AG10803 (cell line): ENCODE measurements at places on chromosomes 4 and X.

- DNase-seq: peak; percentile 98
Observed at GRCh38 chrX:134718105-134718965, 60.1 kb upstream of the PLAC1 start.

DNA sequence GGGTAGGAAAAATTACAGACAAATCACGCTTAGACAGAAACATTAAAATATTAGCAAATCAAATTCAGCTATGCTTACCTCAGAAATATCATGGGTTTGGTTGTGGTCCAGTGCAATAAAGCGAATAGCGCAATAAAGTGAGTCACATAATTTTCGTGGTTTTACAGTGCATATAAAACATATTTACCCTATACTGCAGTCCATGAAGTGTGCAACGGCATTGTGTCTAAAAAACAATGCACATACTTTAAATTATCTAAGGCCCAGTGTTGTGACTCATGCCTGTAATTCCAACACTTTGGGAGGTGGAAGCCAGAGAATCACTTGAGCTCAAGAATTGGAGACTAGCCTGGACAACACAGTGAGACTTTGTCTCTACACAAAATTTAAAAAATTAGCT lies 195.7 kb upstream of the IL1RAPL1 start:
- DNase-seq: no peak

- peak; percentile 98 for DNase-seq
Observed at GRCh38 chr4:23022032-23022431, 329.3 kb downstream of the GBA3 start.

DNA sequence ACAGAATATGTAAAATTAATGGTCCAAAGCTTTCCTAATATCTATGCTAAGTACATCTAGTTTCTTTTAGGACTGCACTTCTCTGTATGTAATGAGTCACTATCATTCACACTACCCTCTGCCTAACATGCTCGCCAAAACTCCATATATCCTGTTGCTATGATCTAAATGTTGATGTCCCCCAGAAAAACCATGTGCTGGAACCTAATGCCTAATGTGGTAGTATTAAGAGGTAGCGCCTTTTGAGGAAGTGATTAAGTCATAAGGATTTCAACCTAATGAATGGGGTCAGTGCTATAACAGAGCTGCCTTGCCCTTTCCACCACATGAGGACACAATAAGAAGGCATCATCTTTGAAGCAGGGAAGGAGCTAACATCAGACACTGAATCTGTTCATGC lies 34.9 kb upstream of the NFKB1 start:
- DNase-seq: no peak

DNA sequence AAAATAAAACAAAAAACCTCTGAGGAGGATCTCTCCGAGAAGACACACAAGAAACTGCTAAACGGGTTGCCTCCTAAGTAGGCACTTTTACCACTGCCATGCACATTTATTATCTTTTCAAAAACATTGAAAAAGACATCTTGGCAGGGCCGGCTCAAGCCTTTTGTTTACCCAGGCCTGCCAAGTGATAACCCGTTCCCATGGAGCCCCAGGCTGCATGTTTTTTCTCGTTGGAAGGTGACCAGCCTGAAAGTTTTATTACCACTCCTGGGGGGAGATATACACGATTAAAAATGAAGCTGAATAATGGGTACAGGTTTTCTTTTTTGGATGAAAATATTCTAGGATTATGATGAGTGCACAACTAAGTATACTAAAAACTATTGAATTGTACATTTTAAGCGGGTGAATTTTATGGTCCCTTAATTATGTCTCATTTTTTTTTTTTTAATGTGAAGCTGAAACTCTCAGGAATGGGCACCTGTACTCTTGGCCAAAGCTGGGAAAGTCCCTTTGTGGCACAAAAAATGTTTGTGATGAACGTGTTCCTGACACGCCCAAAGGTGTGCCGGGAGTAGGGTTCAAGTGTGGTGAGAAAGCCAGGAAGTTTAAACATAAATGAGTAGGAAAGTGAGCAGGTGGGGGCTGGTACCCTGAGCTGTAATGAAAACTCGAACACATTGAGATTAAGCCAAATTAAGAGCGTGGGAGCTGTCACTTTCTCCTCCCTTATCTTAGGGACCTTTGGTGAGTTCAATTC lies 1.5 kb upstream of the MAP7D2 start:
- DNase-seq: no peak

DNA sequence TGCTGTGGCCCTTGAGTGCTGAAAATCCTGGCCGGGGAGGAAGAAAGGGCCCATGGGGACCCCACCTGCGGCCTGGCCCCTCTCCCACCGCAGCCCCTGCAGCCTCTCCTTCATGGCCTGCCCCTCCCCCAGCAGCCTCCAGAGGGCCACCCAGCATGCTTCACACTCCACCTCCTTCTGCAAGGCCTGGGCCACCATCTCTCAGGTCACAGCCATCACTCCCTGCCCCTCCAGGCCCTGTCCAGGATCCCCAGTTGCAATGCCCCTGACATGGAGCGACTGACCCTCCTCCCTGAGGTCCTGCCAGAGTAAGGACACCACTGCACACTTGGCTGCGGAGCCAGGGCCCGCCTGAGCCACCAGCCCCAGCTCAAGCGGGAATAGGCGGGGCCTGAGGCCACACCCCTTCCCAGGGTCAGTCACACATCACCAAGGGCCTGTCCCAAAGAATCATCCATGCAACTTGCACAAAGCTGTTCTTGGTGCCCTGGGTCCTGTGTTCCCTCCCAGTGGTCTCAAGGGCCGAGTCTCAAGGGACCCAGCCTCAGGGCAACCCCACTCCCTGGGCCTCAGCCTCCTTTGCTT lies 32.9 kb downstream of the CCNQ start:
- no peak for DNase-seq

DNA sequence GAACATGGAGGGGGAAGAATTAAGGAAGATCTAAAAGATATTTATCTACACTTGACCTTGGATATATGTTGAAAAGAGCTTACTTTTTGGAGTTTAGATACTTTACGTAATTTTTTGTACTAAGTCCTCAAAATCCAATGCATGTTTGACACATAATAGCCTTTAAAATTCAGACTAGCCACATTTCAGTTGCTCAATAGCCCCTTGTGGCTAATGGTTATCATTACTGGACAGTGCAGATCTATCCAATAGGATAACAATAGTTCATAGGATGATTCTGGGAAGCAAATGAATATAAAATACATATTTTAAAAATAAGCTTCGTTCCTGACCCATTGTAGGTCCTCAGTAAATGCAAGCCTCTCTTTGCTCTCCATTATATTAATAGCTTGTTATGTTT lies 13.8 kb downstream of the AP1AR start:
- DNase-seq: peak; percentile 7

GRCh38 chr4:126916049-126916625 lies 716.6 kb upstream of the INTU start:
- DNase-seq: peak; percentile 54

DNA sequence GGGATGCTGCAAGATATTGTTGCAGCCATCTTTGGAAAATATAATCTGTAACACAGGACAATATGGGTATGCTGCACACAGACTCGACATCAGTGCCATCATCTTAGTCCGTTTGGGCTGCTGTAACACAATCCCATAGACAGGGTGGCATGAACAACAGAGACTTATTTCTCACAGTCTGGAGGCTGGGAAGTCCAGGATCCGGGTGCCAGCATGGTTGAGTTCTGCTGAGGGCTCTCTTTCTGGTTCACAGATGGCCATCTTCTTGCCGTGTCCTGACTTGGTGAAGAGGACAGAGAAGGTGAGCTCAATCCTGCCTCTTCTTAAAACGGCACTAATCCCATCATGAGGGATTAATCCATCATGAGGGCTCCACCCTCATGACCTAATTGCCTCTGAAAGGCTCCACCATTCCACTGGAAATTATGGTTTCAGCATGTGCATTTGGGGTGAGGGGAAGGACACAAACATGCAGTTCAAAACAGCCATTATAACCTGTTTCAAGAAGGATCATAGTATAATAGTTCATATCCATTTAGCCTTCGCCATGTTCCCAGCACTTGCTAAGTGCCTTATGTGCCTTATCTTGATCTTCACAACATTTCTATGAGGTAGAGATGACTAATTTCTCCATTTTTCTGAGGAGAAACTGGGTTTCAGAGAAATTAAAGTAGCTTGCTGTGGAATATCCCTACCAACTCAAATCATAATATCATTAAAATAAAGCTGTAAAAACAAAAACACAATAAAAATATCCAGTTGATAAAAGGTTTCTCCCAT lies 27.9 kb upstream of the SPP1 start:
- DNase-seq: no peak

DNA sequence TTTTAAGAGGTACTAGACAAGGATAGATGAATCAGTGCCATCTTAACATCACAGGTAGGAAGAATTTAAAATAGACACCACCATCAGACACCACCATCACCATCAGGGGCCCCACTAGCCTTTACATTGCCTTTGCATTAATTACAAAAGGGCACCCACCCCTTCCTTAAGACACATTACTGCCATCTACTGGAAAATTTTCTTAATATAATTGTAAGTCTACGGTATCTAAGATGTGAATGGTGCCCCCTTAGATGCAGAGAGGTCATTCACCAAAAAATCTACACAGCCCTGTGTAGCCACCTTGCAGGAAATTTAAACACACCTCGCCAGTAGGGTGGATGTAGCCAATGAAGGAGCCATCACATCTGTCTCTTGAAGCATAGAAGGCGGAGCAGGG lies 184.1 kb downstream of the MID1IP1 start:
- DNase-seq: peak; percentile 5

GRCh38 chr4:67885762-67886161 lies 2.0 kb upstream of the TMPRSS11D start:
- peak; percentile 85 for DNase-seq

- no peak for DNase-seq
Observed at GRCh38 chr4:147059064-147059731, 113.5 kb upstream of the TTC29 start.

- peak; percentile 100 for DNase-seq
Observed at GRCh38 chr4:76984788-76985211, 35.2 kb downstream of the SEPTIN11 start.

- DNase-seq: no peak
Observed at GRCh38 chr4:107060388-107060787, 24.3 kb upstream of the DKK2 start.

DNA sequence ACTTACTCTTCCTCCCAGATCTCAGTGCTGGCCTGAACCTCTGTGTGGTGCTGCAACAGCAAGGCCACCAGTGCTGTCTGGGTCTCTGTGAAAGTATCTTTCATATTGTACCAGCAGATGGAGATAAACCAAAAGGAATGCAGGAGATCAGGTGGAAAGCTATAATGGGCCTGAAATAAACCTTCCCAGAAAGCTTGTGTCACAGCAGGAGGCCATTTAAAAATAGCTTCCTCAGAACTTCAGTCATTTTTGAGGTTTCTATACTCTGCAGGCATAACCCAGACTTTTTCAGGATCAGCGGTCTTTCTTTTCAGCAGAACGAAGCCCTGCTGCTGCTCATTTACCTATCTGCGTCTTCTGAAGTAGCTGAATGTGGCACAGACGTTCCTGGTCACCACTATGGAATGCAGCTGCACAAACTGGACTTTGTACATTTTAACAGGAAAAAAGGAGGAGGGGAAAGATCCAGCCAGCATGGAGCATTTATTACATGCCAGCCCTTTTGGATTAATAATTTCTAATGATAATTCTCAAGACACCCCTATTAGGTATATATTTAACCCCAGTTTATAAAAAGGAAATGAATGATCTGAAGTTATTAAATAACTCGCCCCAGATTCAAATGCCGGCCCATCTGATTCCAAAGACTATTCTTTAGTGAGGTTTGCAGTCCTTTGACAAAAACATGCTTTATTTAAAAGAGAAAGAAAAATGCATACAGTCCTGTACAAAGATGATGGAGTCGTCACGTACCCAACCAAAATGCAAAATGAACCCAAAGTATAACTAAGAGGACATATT lies 119.7 kb downstream of the NFKB1 start:
- DNase-seq: peak; percentile 80

DNA sequence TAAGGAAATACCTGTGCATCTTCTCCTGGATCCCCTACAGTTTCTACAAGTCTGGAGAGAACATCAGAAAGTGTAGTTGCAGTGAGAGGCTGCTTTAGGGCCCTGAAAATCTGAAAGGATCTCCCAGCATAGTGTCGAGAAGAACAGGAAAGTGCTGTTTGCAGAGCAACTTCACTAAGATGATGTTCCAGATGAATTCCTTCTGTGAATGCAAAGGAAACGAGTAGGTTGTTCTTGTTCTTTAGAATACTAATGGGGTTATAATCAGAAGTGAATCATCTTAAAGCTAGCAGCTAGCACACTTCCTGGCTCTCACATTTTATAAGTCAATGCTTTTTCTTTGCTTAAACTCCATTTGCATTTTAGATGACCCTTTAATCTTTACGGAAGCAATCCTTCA lies 53.7 kb downstream of the ZAR1 start:
- DNase-seq: no peak

- DNase-seq: no peak
Observed at GRCh38 chrX:68838571-68838910, 9.7 kb downstream of the EFNB1 start.

DNA sequence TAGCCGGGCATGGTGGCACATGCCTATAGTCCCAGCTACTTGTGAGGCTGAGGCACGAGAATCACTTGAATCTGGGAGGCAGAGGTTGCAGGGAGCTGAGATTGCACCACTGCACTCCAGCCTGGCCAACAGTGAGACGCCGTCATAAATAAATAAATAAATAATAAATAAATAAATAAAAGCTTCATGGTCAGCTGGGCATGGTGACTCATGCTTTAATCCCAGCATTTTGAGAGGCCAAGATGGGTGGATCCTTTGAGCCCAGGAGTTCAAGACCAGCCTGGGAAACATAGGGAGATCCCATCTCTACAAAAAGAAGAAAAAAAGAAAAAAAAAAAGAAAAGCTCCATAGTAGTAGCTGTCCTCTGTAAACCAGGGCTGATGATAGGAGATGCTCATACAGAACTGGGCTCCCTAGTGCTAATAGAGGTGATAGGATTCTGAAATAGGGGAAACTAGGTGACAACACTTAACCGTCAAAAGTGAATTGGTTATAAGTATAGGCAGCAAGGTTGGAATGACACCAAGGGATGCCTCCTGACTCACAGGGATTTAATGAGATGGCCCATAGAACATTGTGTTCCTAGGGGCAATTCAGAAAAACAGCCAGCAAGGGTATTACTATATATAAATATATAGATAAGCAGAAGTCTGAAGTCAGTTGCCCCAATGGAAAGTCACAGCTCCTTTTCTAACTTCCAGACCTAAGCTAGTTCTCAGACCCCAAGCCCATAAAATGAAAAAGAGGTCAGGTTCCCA lies 41.8 kb upstream of the ARHGEF6 start:
- peak; percentile 15 for DNase-seq

DNA sequence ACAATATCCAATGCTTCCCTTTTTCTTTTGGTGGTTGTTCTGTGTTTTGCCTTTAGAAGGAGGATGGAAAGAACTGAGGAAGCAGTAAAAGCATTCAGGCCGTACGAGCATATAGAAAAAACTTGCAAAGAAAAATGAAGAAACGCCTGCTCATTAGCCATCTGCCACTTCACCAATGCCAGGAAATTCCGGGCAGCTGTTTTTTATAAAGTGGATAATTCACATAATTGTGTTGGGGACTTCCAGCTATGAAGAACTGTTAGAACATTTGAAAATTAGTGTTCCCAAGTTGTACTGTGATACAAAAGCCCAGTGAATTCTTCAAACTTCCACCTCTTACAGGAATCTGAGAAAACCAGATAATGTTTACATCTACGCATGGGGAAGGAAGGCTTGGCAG lies 11.7 kb downstream of the RELL1 start:
- DNase-seq: peak; percentile 54

GRCh38 chrX:75115707-75116413 lies 40.2 kb downstream of the ABCB7 start:
- DNase-seq: no peak
